Daoy (cell line): ENCODE measurements at places on chromosomes 1 and 21. TPM values are rescaled to one million over a fixed set of nuclear protein-coding genes. Genes with fewer than 3 reads are reported as not detected.

- no peak for DNase-seq
Observed at GRCh38 chr1:9246841-9247785, 12.5 kb downstream of the H6PD start.

GRCh38 chr1:187264995-187265602 is 436.4 kb downstream of the PLA2G4A start:
- peak; percentile 50 for DNase-seq

DNA sequence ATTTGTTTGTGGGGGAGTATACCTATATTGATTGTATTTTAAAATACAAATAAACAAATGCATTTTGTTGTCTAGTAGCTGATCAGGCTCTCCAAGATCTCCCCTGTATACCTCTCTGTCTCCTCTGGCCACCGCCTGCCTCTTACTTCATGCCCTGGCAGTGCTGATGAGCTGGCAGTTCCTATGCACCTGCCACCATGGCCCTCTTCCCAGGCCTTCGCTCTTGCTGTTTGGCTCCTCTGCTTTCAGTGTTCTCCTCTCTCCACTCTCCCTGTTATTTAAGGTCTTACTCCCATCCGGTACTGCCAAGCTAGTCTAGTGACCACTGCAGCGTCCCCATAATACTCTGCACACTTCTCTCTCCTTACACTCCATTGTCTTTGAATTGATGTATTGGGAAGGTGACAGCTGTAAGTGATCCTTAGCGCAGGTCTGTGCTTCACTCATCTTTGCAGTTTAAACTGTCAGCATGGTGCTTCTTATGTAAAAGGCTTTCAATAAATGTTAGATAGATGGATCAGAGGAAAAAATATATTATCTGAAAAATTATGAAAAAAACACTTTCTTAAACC is 88.1 kb upstream of the ATP1A1 start:
- DNase-seq = no peak

DNA sequence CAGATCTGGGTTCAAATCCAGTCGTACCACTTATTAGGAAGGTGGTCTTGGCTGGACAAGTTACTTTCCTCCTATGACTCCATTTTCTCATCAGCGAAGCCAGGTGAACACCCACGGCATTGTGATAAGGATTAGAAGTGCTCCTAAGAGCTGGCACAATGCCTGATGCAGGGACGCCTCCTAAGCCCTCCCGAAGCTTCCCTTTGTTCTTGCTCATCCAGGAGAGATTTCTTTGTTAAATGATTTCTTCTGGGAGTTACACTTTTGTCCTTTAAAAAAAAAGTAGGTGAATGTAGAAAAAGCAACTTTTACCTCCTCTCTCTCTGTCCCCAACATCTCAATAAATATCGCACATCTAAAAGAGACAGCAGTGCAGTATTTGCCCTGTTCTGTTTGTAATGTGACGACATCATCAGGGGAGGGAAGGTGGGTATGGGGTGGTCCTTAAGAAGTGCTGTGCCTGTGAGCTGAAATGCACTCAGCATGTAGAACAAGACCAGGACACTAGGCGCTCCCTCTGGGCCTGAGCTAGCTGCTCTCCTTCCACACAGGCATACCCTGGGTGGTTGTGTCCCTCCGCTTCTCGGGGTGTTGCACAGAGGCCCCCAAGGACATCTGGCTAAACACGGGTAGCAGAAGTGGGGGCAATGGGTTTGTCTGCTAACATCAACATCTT is 43.9 kb downstream of the SUSD4 start:
- DNase-seq = no peak

- no peak for DNase-seq
Observed at GRCh38 chr1:36532810-36533401, 50.2 kb upstream of the CSF3R start.

DNA sequence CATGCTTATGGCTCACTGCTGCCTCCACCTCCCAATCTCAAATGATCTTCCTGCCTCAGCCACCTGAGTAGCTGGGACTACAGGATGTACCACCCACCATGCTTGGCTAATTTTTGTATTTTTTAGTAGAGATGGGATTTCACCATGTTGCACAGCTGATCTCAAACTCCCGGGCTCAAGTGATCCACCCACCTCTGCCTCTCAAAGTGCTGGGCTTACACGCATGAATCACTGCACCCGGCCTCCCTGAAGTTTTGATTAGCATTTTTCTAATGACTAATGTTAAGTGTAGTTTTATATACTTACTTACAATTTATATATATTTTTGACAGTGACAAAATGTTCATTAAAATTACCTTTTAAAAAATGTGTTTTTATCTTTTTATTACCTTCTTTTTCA is 41.1 kb downstream of the ZNF678 start:
- no peak for DNase-seq

GRCh38 chr21:43208561-43209332 is 39.9 kb downstream of the CRYAA start:
- DNase-seq = no peak

GRCh38 chr1:165497069-165498013 is 46.5 kb upstream of the LRRC52 start:
- DNase-seq = no peak

DNA sequence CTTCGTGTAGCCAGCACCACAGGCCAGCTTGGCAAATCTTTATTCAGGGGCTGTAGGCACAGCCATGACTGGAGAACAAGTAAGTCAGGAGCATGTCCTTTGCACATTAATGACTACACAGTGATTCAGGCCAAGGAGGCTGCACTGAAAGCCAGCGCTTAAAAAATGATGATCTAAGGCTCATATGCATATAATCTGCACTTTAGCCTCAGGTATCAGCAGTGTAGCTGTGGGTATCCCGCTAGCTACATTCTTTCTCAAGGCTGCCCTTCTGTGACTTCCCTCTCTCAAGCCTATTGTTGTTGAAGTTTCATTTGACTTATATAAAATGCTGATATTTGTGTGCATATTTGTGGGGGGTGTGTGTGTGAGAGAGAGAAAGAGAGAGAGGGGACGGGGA is 62.6 kb upstream of the RGL1 start:
- no peak for DNase-seq

DNA sequence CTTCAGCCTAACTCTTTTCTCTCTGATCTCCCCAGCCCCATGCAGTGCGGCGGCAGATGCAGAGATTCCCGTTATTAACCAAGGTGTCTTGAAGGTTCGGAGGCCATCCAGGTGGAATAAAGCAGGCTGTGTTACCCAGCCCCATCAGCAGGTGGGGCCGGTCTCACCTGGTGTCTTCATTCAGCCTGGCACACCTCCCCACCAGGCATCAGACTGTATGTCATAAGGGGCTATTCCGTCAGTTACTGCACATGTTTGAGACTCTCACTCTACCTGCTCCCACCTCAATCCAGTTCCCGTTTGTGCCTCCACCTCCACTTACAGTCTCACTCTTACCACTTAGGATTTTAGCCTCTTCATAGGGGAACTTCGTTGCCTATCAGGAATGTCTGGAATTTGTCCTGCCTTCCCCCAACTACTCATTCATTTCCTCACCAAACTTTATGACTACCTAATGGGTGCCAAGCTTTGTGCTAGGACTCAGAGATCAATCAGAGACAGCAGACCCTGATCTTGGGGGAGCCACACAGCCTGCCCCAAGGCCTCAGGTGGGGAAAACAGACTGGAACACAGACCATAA is 170.2 kb downstream of the PLPP3 start:
- no peak for DNase-seq

DNA sequence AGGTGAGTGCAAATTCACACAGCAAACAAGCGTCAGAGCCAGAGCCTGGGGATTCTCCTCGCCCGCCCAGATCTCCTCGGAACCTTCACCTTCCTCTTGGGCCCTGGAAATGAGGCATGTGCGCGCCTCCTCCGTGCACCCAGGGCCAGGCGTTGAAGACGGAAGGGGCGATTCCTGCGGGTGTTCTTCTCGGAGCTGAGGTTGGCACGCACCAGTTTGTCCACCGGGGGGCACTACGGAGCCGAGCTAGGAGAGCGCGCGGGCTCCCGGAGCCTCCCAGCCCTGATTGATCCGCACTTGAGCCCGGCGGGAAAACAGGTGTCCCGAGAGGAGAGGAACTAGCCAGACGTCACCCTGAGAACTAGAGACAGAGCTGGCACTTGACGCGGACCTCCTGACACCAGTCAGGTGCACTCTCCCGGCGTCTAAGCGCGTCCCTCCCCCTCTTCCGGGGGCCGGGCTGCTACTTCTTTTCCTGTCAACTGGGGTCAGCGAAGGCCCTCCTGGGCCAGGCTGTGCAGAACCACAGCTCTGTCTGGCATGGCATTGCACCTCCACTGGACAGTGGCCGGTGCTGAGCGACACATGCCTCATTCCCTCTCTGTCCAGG is 18.3 kb upstream of the SERINC2 start:
- DNase-seq = peak; percentile 88

DNA sequence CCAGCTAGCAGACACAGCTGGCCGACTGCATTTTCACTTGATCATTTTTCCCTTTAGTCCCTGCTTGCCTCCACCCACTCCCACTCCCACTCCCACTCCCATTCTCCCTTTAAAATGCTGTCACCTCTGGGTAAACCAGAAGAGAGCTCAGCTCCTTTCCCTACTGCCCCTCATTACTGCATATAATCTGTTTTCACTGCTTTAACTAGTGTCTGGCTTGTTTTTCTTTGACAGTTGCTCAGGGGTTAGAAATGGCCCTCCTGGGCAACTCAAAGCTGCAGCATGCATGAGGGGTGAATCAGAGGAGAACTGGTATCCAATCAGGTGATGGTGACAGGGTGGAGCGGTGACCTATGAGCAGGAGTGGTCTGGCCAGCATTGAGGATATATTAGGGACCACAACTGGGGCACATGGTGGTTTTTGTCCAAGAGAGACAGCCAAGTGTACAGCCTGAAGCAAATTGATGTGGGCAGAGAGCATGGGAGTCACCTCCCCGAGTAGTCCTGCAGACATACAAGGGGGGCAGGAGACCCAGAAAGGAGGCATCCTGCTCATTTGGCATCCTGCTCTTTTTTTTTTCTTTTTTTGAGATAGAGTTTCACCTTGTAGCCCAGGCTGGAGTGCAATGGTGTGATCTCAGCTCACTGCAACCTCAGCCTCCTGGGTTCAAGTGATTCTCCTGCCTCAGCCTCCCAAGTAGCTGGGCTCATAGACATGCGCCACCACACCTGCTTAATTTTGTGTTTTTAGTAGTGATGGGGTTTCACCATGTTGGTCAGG is 42.6 kb upstream of the SRSF10 start:
- peak; percentile 95 for DNase-seq

DNA sequence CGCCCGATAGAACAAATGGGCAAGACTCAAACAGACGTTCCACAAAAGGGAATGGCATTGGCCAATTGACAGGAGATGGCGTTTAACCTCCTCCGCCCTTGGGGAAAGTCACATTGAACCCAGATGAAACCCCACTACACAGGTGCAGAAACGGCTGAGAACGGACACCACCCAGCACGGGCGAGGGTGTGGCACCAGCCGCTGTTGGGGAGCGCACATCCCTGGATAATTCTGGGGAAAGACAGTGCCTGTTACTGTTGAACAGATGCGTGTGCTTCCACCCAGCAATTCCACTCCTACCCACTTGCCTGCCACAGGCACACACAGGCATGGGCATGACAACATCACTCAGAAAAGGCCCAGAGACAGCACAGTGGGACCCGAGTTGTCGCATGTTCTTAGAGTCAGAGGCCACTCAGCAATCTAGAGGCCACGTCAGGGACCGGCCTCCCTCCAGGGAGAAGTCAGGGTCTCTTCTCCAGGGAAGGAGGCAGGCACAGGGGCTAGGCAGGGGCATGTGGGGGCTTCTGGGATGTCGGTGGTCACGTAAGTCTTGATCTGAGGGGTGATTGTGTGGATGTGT is 15.2 kb downstream of the PRXL2B start:
- no peak for DNase-seq

GRCh38 chr1:96552451-96552850 is 169.1 kb upstream of the PTBP2 start:
- no peak for DNase-seq

DNA sequence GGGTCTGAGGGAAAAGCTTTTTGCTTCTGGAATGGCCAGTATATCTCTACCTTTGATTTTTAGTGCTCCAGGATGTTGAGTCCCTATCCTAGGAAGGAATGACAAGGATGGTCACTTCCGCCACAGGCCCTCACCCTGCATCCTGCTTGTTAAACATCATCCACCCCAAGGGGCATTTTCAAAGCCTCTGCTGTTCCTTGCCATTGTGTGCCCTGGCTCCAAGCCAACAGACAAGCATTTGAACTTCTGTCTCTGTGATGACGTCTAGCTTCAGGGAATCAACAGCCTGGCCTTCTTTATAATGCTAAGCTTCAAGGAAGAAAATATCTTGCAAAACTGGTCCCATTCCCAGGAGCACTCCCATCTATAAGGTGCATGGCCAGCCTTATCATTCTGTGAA is 12.3 kb upstream of the JAM2 start:
- DNase-seq = no peak

DNA sequence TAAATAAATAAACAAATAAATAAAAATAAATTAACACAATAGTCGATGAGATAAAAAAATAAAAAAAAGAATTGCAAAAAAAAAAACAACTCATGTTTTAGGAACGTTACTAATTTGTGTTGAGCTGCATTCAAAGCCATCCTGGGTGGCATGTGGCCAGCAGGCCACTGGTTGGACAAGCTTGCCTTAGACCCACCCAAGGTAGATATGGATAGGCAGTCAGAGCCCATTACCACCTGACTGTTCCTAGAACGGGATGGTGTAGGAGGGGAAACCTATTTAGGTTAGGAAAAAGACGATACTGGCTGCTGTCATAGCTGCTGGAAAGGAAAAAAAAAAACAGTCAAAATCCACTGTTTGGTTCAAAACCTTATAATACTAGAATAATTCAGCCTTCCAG is 40.8 kb downstream of the HTR6 start:
- no peak for DNase-seq

DNA sequence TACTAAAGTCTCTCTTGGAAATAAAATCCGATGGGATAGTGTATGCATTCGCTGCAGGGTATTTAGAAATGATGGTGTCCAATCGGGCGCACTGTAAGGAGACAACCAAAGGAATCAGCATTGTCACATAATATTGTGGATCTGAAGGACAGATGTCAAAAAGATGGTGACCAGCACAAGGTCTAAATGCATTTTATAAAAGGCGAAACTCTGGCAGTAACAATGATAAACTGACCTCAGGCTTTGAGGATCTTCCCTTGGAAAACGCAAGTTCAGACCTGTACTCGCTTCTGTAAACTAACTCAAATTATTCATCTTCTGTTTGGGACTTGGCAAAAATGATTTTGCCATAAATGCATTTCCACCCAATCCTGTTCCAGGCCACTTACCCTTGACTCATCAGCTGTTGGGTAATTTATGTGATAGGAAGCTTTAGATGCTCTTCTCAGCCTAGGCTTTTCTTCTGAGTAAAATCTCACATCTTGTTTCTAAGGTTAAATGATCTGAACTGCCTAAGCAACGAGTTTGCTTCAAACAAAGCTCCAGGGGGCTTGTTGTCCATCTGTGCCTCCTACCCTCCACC is 33.8 kb downstream of the STPG1 start:
- no peak for DNase-seq

GRCh38 chr1:8009043-8010002 is 16.8 kb downstream of the ERRFI1 start:
- no peak for DNase-seq

GRCh38 chr1:225554216-225554812 is 98.6 kb downstream of the ENAH start:
- DNase-seq = peak; percentile 8

- DNase-seq = no peak
Observed at GRCh38 chr1:176694713-176695112, 231.7 kb downstream of the PAPPA2 start.

ADAMTS4 gene
- total RNA-seq = 0.68 and 0.91 TPM in 2 replicates

CCDC185 gene
- total RNA-seq = 0.06 and 0.11 TPM in 2 replicates

CLDN17 gene
- not detected in 2 replicates for total RNA-seq

TNFRSF9 gene
- total RNA-seq = 42.9 and 46.9 TPM in 2 replicates

CR1L gene
- 0.21 and 0.69 TPM in 2 replicates for total RNA-seq
